Calu3 (cell line): ENCODE measurements at places on chromosomes 7 and 10.

DNA sequence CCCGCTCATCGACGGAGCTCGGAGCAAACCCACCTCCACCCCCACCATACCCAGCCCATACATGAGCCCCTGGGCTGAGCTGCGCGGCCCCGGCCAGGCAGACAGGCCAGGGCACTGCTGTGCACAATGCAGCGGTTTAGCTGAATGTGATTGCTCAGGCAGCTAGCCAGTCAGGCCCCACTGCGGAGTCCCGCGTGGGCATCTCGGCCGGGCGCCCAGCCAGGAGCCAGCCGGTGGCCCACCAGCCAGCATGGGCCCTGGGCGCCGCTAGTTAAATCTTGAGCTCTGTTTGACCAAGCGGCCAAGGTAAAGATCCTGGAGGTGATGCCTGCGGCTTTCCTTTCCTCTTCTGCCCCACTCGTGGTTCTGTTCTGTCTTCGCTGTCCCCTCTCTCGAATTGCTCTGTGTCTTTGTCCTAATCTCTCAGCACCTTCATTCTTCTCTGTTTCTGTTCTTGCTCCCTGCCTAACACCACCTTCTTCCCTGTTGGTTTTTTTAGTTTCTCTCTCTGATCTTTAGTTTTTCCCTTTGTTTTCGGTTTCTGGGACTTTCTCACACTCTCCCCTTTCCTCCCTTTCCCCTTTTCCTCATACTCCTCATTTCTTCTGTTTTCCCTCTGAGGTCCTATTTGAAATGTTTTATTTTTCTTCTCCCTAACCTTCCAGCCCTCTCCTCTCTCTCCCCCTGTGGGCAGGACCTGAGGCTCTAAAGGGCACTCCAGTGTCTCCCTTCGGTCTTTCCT is 6.6 kb downstream of the UFSP1 start:
- no peak for DNase-seq

- no peak for DNase-seq
Measured at GRCh38 chr7:134212576-134213546, 85.7 kb downstream of the LRGUK start.

DNA sequence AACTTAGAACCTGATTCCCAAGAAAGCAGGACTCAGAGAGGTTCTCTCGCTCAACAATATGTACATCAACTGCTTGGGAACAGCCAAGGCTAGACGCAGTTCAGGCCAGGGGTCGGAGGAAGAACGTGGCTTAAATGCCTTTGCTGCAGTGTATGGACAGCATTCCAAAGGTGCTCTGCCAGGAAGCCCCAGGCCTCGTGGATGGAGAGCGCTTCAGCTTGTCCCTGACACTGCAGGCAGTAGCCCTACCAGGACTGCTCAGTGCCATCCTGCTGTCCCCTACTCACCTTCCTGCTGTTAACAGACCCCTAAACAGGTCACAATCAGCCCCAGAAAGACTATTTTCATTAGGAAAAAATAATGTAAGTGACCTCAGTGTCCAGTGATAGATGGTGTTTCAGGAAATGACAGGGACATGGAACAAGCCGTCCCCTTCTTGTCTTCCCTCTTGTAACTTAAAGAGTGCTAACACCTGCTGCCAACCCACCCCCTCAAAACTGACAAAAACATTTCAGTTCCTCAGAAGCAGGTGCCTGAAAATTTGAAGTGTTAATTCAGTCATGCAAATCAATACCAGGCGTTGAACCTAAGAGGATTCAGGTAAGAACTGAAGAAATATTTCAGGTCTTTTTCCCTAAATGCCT is 16.5 kb downstream of the CREB3L2 start:
- no peak for DNase-seq

GRCh38 chr10:78584681-78585080 is 484.1 kb upstream of the ZMIZ1 start:
- DNase-seq = no peak

DNA sequence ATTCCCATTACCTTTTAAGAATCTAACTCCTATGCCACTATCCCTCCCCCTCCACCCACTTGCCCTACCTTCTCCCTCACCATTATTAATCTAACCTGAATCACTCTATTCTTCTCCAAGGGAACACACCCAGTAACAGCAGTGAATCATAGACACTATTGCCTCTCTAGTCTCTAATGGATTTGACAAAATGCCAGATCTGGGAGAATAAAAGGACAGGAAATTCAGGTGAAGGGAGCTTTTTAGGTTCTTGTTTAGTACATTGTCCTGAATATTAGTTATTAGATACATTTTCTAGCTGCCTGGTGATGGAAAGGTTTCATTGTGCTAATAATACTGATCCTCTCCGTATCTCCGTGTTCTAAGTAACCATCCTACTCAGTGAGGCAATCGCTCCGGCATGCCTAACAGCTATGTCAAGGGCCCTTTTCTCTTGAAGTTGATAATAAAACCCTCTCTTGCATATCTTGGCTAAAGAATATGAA is 4.1 kb upstream of the SFR1 start:
- peak; percentile 49 for DNase-seq

DNA sequence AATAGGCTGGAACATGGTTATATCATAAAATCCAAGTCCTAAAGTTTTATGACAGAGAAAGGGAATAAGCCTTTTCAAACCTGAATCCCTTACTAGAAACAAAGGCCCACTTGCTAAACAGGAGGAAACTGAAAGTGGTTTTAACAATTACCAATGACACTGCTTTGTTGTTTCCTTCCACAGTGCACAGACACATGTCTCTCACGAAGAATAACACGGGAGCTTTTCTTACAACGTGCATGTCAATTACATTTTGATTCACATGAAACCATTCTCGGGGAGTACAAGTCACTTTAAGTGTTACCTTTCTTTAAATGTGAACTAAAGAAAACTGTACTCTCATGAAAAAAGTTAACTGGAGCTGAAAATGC is 1.4 kb downstream of the MRPS33 start:
- DNase-seq = no peak

- DNase-seq = no peak
Measured at GRCh38 chr10:131195116-131195515, 116.4 kb downstream of the TCERG1L start.

DNA sequence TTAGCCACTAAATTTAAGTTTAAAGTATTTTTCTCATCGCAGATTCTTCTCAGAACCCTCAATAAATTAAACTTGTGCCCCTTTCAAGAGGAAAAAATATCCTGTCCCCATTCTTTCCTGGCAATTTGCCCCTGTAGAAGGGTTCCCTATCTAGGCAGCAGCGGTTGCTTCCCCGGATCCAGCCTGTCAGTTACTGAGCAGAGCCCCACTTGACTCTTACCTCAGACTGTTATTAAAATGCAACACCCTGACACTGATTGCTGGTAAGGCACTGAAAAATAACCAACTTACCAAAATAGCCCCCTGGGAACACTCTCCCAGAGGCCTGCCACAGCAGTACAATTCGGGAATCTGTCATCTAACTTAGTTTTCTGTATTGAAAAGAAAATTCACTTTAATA is 13.9 kb downstream of the LMTK2 start:
- no peak for DNase-seq

GRCh38 chr7:154652564-154652963 is 350.4 kb downstream of the PAXIP1 start:
- DNase-seq = no peak

GRCh38 chr10:63103971-63104409 is 29.1 kb upstream of the NRBF2 start:
- no peak for DNase-seq

DNA sequence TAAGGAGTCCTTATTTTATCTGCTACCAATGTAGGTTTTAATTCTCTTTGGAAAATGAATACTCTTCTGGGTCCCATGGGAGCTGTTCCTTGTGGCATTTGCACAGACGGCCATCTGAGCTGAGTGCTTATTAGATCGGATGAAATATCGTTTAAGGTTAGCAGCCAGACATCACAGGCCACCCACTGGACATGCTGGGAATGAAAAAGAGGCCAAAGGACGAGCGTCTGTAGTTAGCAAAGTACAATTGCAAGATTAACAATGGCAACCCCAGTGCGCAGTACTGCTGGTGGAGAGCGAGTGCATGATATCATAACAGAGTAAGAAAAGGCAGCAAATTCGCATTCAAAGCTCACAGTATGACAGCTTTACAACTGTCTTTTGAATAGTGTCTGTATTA is 28.3 kb upstream of the CREB5 start:
- DNase-seq = no peak

DNA sequence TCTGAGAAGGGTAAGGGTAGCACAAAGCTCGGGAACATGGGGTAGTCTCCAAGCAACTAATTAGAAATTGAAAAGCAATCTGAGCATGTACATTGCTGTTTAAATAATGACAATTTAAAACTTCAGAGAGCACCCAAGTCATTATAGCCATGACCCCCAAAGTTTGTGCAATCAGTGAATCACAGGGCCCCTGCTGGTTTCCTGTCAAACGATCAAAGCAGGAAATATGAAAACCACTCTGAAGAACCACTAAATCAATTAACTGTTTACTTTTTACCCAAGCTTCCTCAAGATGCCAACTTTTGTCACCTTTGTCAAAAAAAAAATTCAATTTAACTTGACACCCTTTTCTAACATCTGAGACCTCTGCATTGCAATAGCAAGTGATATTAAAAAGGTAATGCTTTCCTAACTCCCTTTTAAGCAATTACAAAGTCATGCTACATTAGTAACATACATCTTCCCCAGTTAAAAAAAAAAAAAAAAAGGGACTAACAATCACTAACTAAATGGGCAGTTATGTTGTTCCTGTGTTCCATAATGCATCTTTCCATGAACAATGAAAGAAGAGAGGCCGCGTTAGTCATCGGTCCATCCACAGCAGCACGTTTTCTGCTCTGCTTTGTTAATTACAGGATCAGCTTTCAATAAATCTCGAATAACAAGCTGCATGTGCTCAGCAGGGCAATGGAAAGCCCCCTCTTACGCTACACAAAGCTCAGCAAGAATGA is 80.6 kb downstream of the ETV1 start:
- DNase-seq = peak; percentile 20
